ENCODE measurements at places on chromosomes 5 and 9. TPM values are rescaled to one million over a fixed set of nuclear protein-coding genes. Genes with fewer than 3 reads are reported as not detected.

DNA sequence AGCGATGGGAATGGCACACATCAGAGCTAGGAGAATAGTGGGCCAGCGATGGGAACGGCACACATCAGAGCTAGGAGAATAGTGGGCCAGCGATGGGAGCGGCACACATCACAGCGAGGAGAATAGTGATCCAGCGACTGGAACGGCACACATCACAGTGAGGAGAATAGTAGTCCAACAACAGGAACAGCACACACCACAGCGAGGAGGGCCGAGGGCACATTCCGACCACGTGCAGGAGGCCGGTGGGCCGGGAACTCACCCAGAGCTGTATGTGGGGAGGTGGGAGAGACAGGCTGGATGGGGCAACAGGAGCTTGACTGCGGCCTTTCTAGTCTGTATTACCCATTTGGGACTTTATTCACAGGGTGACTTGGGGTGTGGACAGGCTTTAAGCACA lies 271.1 kb upstream of the IRX4 start:
- no peak for DNase-seq
- H3K4me1 ChIP-seq: peaks cover 18% of the 10 kb centered on the region
- H3K27me3 ChIP-seq: peaks cover 14% of the 10 kb centered on the region
- H3K27ac ChIP-seq: no peak overlapping the region

DNA sequence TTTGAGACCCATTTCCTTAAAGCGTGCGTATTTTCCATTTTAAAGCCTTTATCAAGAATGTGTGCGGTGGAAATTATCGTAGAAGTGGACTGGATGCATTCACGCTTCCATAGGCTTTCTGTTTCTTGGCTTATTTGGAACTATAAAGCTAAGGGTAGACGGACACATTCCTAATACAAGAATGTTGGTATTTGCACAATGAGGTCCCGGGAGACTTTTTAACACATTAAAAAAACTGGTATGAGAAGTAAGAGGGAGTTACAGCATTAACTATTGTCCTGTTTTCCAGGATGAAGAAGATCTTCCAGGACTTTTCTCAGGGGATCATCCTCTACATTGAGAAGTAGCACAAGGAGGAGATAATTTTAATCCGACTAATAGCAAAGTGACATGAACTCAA lies 653.0 kb downstream of the MTRR start:
- no peak overlapping the region for H3K4me3 ChIP-seq
- H3K36me3 ChIP-seq: no peaks in the 10 kb centered on the region

The LRRC19 gene
- total RNA-seq: not detected

DNA sequence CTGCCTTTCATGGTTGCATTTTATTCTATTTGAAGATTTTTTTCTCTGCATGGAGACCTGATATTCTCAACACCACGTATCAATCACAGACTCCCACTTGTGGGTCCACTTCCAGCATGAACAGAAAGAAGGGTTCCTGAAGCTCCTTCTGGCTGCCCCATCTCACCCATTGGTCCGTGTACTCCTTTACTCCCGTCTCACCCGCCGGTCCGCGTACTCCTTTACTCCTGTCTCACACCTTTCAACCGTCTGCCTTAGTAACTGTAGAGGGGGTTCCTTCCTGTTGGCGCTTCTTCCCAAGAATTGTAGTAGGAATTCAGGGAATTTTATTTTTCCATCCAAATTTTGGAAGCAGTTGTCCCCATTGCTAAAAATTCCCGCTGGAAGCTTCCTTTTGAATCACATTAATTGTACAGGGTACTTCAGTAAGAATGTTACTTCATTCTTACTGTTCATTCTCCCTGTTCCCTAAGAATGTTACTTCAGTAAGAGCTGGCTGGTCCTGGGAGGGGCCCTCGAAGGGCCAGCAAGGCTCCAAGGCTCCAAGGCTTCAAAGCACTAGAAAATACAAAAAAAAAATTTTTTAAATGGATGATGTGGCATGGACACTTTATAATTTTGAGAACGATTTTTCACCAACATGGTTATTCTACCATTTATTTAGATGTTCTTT lies 3.9 kb upstream of the LPCAT1 start:
- H3K27me3 ChIP-seq: no peaks in the 10 kb centered on the region
- H3K4me3 ChIP-seq: no peak overlapping the region
- no peaks in the 10 kb centered on the region for H3K36me3 ChIP-seq
- H3K27ac ChIP-seq: no peak overlapping the region

GRCh38 chr5:134136221-134136631 lies 21.7 kb downstream of the TCF7 start:
- H3K4me1 ChIP-seq: peaks cover 9% of the 10 kb centered on the region
- H3K27ac ChIP-seq: no peak overlapping the region
- H3K36me3 ChIP-seq: peaks cover 9% of the 10 kb centered on the region
- peak; percentile 1 for DNase-seq
